ENCODE measurements at places on chromosomes 1 and 21.

DNA sequence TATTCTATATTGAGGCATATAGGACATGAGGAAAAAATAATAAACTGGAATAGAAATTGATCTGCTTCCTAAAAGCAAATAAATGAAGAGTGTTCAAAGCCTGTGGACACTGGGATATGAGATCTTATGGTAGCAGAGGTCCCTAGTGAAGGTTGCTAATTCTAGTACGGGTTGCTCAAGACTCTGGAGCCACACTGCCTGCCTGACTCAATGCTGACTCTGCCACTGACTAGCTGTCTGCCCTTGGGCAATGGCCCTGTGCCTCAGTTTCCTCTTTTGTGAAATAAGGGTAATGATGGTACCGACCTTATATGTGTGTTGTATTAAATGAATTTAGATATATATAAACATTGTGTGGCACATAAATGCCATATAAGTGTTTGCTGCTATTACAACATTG is 59.0 kb upstream of the C1orf53 start:
- DNase-seq = no peak

DNA sequence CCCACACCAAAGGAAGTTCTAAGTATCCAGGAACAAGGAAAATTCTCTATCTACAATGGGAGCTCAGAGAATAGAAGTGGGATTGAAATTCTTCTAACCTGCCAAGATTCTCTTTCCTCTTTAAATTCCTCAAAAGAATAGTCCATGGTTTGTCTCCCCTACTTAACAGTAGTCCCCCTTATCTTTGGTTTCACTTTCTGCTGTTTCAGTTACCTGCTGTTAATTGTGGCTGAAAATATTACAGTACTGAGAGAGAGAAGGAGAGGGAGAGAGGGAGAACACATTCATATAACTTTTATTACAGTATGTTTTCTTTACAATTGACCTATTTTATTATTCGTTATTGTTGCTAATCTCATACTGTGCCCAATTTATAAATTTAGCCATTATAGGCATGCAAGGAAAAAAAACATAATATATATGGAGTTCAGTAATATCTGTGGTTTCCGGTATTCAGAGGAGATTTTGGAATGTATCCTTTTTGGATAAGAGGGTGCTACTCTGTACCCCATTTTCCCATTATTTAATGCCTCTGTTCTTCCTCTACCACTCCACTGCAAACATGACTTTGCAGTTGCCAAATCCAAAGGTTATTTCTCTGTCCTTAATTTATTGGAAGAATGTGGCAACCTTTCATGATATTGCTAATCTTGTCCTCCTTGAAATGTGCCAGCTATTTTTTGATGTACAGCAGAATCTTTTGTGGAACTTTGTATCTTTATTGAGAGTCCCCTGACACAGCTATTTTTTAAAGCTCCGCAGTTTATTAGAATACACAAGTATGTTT is 68.0 kb downstream of the USP25 start:
- DNase-seq = no peak

GRCh38 chr1:170789063-170789462 is 125.1 kb downstream of the PRRX1 start:
- DNase-seq = no peak

DNA sequence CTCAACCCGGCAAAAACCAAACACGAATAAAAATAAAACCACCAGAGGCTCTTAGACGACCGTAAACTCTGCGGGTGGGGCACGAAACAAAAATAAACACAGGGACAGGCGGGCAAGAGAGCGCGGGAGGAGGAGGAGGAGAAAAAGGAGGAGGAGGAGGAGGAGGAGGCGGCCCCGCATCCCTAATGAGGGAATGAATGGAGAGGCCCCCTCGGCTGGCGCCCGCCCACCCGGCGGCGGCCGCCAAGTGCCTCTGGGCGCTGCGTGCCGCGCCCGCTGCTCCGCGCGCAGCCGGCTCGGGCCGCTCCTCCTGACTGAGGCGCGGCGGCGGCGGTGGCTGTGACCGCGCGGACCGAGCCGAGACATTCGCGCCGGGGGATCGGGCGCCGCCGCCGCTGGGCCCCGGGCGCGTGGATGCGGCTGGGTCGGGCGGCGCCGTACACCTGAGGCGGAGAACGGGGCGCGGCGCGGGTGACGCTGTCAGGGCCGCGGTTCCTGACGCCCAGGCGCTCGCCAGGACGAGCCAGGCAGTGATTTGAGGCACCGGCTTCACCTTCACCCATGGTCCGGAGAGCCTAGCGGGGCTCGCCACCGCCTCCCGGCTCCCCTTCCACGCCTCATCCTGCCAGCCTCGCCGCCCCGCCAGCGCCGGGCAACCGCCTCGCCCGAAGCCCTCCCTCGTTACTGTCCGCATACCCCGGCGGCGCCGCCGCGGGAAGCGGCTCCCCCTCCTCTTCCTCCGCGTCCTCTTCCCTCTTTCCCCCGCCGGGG is at the start of gene MARK1:
Gene MARK1, plus strand, starts transcription at position 229 of the 771 bp plus-strand sequence. CDS start 687 bp downstream, outside the sequence.
- no peak for DNase-seq

DNA sequence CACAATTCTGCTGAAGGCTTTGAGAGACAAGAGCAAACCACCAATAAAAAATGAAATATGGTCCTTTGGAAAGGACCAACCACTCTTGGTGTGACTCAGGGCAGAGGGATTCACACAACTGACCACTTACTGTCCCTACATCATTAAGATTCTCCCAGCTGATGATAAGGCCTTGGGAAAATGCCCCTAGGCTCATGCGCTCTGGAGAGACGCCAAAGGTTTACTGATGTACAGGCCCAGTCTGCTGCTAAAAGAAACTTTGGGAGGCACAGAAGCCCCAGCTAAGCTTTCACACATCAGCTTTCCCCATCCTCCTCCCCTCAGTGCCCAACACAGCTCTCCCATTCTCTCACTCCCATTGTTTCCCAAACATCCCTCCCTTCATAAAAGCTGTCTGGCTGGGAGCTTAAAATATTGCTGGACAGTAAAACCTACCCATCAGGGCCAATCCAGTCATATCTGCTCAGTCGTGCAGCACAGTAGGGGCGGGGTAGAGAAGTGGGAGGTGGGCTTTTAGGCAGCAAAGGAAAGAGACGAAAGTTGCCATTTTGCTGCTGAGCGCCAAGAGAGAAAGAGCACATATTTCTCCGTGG is at the start of gene GJA8:
Gene GJA8, plus strand, starts transcription at position 543 of the 593 bp plus-strand sequence. CDS start 5,161 bp downstream, outside the sequence.
- DNase-seq = no peak

DNA sequence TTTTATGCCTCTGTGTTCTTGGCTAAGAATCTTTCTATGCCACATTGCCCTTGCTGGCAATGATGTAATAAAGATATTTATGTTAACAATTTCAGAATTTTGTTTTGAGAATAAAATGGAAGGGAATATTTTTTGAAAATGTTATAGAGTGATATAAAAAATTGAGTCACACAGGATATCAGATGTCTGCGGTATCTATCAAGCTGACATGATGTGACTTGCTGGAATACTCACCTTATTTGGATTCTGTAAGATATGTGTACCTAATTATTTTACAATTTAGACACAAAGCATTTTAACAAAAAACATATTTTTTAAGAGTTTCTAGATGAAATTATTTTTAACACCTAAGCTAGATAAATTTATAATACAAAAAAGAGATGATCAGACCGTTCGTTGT is 660.0 kb upstream of the B3GALT2 start:
- no peak for DNase-seq

GRCh38 chr1:71638081-71638766 is 557.4 kb upstream of the ZRANB2 start:
- no peak for DNase-seq

DNA sequence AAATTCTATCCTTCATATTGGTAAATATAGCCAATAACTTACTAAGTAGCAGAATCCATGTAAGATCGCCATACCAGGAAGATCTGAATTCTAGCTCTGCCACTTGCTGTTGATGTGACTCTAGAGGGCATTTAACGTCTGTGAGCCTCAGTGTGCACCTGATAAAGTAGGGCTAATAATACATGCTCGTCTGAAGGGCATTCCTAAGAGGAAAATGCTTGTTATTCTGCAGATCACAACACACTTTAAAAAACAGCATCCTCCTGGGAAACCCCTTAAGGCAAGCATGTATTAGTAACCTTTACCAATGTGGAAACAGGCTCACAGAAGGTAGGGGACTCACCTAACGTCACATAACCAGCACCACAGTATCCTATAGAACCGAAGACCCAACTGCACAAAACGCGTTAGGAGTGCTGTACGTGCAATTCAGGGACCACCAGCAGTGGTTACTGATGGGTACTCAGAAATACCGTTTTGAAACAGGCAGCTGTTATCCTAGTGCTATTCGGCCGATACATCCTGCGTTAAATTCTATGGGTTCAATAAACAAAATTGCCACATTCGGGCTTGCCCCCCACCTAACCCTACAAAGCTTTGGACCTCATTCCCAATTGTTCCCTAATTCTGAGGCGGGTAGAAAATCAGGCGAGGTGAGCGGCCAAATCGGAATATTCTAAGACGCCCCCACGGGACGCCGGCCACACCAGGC is 758 bp downstream of the DEPDC1 start:
- DNase-seq = no peak

DNA sequence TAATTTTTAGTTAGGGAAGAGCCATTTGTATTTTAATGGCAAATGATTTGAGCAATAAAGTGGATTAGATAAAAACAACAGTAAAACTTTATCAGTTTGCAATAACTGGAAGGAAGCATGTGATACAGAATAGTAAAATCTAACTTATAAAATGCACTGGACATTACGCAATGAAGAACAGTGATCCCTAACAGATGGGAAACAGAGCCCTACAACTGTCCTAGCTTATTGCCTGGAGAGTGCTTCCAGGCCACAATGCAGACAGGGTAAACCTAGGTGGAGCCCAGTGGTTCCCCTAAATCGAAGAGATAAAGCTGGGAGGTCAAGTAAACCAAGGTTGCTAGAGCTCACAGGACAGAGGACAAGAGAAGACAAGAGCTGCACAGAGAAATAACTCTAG is 7.0 kb downstream of the OMA1 start:
- DNase-seq = no peak

DNA sequence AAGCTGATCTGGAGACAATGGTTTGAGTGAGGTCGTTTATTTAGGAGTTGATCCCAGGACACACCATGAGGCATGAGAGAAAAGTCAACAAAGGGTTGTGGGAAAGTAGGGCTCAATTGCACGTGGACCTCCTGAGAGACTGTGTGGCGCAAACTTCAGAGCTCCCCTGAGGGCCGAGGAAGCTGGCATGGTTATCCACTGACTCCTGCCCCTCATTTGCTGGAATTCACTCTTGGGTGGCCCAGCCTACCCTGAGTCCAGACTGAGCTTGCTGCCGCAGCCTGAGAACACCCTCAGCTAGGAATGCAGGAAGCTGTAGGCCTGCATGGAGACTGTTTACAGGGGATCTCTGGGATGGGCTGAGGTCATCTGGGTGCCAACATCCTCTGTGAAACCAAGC is 301.0 kb downstream of the RWDD3 start:
- DNase-seq = no peak

GRCh38 chr1:43537423-43538142 is 6.9 kb downstream of the PTPRF start:
- DNase-seq = no peak

DNA sequence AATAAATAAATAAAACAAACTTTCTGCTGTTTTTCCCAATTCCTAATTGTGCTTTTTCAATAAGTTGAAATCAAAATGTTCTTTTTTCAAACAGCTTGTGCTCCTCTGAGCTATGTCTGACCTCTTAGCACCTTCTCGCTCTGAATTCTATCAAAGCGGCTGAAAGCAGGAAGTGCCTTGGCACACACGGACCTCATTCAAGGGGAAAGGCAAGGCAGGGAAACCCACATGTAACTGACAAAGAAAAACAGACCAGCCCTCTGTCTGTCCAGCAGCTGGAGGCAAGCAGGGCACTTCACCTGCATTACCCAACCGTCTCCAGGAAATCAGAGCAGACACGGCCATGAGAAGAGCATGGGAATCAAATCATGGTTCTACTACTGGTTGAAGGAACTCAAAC is 56.7 kb downstream of the PLPP3 start:
- DNase-seq = no peak

DNA sequence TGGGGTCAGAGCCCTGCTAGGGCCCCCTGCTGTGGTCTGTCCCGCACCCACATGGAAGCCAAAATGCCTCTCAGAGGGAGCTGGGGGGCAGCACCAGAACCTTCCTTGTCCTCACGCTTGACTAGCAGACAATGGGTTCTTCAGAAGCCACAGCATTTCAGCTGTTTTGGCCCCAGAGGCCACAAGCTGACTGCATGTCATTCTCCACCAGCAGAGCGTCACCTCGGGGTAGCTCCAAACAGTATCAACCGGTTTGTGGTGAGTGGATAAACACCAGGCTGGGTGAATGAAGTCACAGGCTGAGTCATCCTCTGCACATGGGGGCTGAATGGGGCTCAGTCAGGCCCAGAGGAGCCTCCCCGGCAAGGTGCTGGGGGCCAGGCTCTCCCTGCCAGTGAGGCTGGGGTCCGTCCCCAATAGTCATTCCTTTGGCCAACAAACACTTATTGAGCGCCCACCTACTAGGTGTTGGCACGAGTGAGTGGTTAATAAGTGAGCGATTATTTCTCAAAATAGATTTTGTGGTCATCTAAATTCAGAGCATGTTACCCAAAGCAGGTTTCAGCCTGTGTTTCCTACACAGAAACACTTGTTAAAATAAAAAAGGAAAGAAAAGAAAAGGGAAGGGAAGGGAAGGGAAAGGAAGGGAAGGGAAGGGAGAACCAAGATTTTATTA is 9.1 kb downstream of the OLIG1 start:
- DNase-seq = no peak

- no peak for DNase-seq
Measured at GRCh38 chr1:18557621-18558465, 72.8 kb upstream of the PAX7 start.
